AG20443 (cell line): ENCODE measurements at places on chromosomes 2 and 18.

GRCh38 chr2:67142071-67142470 lies 255.1 kb upstream of the ETAA1 start:
- no peak for DNase-seq

DNA sequence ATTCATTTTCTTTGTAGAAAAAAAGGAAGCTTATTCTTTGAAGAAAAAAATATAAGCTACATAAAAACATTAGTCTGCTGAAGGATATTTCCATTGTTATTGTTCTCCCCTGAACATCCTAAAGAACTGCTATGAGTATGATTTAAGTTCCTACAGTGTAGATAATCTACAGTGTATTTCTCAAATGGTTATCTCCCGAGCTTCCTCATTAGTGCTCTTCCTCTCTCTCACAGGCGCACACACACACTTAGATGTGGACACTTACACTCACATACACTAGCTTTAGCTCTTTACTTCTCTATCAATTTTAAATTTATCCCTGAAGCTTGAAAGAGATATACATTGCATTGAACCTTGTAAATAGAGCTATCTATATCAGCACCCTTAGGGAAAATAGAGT lies 681.0 kb downstream of the KCNJ3 start:
- no peak for DNase-seq

DNA sequence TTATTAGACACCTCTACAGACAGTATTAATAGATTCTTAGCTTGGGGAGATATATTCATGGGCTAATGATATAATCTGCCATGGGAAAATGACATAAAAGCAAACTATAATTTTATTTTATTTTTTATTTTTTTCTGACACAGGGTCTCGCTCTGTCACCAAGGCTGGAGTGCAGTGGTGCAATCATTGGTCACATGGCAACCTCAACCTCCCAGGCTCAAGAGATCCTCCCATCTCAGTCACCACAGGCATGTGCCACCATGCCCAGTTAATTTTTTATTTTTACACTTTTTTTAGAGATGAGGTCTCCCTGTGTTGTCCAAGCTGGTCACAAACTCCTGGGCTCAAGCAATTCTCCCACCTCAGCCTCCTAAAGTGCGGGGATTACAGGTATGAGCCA lies 39.3 kb downstream of the RTN4 start:
- DNase-seq = no peak

GRCh38 chr18:48940854-48941611 lies 9.7 kb downstream of the SMAD7 start:
- no peak for DNase-seq

- DNase-seq = no peak
These were observed 69.5 kb upstream of the HDAC4 start for GRCh38 chr2:239470151-239470900.
